ENCODE measurements at places on chromosomes 2 and 18.

- DNase-seq: no peak
Measured at GRCh38 chr2:195498176-195498575, 158.8 kb upstream of the SLC39A10 start.

- peak; percentile 52 for DNase-seq
Measured at GRCh38 chr2:160351956-160352355, 141.7 kb downstream of the RBMS1 start.

DNA sequence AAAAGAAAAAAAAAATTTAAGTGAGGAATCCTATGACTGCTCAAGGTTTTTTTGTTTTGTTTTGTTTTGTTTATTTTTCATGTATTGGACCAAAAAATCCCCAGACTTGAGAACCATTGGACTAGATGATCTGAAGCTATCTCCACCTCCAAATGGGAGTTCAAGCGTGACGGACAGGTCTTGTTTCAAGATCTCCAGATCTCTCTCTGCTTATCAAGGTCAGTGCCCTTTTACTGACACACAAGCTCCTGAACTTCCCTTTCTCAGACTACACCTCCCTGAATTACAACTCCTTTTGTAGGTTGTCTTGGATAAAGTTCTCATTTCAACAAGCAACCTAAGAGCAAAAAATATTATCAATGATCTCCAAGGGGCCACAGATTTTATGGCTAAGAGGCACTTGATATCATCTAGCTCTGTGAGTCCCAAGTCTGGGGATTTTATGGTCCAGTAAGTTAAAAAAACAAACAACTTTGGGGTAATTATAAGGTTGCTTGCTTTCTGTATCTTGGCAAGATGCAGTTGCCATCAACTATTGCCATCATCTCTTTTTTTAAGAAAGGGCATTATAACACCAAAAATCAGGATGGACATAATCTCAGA is 396.0 kb upstream of the ATP5MC3 start:
- no peak for DNase-seq

GRCh38 chr2:21231985-21232384 is 108.2 kb downstream of the TDRD15 start:
- no peak for DNase-seq

DNA sequence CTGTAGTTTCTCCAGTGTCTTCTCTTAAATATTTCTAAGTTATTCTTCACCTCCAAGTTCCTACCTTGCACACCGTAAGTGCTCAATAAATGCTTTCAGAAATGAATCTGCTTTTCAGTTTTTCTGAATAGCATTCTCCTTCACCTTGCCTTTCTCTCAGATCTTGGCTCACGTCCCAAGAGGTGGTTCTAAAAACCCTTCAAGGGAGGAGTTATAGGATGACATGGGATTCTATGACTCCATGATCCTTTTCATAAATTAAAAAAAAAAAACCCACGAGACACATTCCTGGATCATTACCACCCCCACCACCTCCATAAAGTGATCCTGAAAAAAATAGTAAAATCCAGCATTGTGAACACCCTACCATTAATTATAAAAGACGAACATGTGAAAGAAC is 11.7 kb downstream of the KCTD1 start:
- DNase-seq: no peak

GRCh38 chr2:6203291-6203959 is 511.2 kb downstream of the SOX11 start:
- no peak for DNase-seq

- DNase-seq: no peak
Measured at GRCh38 chr2:45209302-45209701, 200.1 kb upstream of the SIX2 start.

DNA sequence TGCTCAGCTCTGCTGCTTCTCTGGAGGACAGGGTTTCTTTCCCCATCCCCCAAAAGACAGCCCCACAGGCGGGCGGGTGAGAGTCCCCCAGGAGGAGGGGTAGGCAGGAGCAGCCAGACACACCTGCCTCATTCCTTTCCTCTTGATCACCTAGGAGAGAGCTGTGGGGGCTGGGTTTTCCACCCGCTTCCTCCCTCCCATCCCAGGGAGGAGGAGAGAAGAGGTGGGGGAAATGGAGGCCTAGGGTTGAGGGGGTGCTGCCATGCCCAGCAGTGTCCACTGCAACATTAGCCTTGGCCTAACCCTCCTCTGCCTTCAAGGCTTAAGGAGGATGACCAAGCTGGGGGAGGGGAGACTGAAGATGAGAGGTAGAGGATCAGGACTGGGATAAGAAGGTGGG is 14.7 kb downstream of the WNT10A start:
- no peak for DNase-seq

- no peak for DNase-seq
Measured at GRCh38 chr2:202911203-202911511, 316 bp downstream of the WDR12 start.

DNA sequence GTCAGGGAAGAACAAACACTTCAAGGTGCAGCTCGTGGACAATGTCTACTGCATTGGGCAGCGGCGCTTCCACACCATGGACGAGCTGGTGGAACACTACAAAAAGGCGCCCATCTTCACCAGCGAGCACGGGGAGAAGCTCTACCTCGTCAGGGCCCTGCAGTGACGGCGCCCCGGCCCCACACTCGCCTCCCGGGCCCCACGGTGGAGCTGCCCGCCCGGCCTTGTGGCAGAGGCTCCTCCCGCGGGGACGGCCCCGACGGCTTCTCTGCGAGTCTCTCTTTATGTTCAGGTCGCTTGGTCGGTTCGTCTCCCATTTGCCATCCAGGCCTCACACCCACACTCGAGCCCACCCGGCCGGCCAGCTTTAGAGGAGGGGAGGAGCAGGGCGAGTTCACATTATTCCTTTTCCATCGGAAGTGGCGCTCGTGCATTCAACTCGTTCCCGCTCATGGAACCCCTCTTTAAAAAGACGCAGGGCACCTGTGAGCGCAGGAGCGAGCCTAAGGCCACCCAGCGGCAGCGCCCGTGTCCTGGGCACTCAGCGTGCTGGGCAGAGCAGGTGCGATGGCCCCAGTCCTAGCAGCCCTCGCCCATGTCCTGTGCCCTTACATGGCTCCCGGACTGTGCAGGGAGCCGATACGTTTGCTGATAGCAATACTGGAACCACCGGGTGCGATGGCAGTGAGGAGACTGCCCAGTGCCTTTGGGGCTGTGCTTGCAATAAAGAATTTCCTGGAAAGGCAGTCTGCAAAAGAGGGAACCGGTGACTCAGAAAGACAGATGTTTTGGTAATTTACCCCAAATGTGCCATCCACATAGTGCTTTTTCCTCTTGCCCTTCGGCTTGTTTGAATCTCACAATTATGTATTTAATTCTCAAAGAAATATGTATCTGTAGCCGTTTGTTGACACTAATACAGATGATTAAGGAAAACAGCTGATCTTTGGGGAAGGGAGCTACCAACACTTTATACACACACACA is 148.6 kb downstream of the NCK2 start:
- DNase-seq: no peak

DNA sequence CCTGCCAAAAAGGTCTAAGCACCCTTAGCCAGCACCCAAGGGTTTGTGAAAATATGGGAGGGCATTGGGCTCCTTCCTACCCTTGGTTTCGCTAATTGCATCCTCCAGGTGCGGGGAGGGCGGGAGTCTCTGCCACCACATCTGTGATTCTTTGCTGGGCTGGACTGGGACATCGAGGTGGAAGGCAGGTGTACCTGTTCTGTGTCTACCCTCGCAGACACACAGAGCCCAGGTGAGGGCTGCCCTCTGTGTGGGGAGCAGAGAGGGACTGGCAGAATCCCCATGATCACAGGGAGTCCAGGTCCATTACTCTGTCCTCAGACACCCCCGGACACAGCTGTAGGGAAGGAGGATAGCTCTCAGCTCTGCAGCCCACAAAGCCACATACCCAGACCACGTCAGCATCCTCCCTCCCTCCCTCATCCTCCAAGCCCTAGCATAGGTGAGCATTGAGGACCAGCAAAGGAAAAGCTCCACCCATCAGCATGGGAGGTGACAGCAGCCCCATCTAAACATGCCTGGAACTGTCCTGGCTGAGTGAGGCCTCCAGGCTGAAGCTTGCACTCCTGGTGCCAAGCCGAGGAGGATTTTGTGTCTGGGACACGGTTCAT is 49.8 kb downstream of the PLB1 start:
- DNase-seq: no peak

DNA sequence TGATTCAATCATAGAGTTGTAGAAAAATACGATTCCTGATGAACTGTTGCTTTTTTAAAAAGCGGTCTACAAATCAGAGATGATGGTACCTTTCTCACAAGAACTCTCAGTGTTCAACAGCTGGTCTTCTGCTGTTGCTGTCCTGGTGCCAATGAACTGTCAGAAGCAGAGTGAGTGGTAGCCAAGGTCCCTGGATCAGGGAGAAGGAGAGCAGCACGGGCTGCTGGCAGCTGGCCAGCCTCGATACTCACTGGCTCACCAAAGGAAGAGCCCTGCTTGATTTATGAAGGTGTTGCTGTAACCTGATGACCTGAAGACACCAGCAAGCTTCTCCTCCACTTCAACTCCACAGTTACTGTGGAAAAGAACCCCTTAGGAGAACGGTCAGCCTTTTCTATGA is 300.8 kb upstream of the SOX11 start:
- DNase-seq: no peak

- DNase-seq: no peak
Measured at GRCh38 chr2:147824620-147825019, 20.2 kb upstream of the ACVR2A start.

DNA sequence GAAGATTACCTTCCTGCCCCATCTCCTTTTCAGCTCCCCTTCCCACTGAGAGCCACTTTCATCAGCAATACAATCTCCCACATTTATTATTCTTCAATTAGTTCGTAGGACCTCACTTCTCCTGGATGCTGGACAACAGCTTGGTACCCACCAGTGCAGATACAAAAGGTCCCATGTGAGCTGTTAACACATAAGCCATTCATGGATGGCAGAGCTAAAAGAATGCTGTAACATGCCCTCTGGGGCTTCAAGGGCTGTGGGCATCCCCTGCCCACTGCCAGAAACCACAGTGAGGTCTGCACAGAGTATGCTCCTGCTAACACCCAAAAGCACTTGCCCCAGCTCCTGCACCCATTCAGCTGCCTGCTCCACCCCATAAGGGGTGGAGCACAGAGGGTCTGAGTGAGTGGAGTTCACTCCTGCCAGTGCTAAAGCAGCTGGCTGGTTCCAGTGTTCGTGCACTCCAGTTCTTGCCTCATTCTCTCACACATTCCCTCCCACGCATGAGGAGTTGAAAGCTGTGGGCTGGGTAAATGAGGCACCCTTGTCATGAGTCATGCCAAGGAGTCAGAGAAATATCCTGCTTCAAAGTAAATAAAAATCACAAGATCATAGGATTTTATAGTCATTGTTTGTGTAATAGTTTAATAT is 305.9 kb upstream of the TMEFF2 start:
- DNase-seq: peak; percentile 74

- DNase-seq: no peak
Measured at GRCh38 chr2:147980940-147981528, 39.5 kb downstream of the ORC4 start.

DNA sequence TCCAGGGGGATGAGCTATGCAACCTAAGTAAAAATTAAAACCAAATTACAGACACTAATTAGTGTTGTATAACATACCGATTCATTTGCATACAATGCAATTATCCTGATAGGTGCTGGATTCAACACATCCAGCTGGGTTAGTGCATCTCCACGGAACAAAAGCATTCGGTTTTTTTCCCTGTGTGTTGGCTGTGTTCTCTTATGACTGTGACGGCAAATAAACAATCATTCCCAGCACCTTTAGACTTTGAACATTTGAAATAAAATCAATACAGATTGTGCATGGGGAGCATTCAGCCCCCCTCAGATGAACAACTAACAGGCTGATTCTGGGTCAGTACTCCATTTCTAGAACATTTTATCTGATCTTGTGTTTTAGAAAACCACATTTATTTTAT is 22.7 kb downstream of the FAM124B start:
- no peak for DNase-seq

GRCh38 chr2:239085201-239085992 is 237.5 kb downstream of the TWIST2 start:
- no peak for DNase-seq

GRCh38 chr2:197124639-197125390 is 185.8 kb downstream of the ANKRD44 start:
- no peak for DNase-seq

- peak; percentile 35 for DNase-seq
Measured at GRCh38 chr2:135916207-135916606, 40.0 kb upstream of the MCM6 start.

DNA sequence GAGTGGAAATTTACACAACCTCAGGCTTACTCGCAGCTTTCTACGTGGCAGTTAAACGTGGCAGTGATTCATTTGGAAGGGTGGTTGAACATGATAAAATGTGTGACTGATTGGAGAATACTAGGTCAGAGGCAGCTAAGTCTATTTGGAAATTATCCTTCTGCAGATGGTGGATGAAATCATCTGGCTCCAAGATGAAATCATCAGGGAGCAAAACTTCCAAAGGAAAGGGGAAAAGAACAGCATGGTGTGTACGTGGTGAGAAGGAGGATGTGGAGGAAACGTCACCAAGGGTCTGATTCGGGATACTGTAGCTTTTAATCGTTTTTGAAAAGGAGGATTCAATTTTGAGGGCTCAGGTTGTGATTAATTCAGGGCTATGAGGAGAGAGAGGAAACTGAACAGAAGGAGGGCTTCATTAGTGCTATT is 47.9 kb downstream of the COL3A1 start:
- DNase-seq: no peak
